ENCODE measurements at places on chromosomes 5 and 9.

GRCh38 chr9:35684921-35685320, 4.8 kb downstream of the TPM2 start:
- DNase-seq, result no peak

GRCh38 chr9:132465131-132465635, 55.2 kb downstream of the CFAP77 start:
- no peak for DNase-seq

GRCh38 chr9:107647611-107648010, 158.0 kb upstream of the KLF4 start:
- no peak for DNase-seq

DNA sequence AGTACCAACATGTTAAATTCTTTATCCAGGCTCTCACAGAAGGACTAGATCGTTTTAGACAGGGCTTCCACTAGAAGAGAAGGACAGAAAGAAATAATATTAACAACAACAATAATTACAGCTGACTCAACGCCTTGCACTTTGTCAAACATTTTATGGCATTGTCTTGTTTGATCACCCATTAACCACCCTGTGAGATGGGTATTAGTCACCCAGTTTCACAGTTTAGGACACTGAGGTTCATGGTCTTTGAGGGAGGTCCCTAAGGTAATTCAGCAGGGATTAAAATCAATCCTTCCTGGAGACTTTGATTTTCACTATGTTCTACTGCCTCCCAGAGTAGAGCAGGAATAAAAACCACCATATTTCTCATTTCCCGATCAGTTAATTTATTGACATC, 51.4 kb upstream of the BNC2 start:
- no peak for DNase-seq

DNA sequence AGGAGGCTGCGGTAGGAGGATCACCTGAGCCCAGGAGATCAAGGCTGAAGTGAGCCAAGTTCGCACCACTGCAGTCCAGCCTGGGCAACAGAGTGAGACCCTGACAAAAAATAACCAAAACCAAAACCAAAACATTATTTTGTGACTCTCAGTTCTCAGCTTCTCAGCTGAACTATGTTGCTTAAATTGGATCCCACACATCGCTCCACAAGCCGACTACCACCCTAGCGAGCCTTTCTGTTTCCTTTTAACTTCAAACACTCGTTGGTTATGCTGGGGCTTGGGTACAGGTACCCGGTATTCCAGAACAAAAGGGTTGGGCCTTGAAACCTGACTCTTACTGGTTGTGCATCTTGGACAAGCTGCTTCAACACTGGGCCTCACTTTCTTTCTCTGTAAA, 3.8 kb upstream of the PTGS1 start:
- DNase-seq, result no peak

GRCh38 chr9:132645306-132645705, 24.5 kb downstream of the DDX31 start:
- no peak for DNase-seq

GRCh38 chr9:98380065-98380681, 124.7 kb upstream of the TBC1D2 start:
- DNase-seq, result no peak

- no peak for DNase-seq
Measured at GRCh38 chr5:90585337-90585986, 26.9 kb downstream of the ADGRV1 start.

- DNase-seq, result no peak
Measured at GRCh38 chr5:158126442-158127405, 267.8 kb upstream of the CLINT1 start.

- no peak for DNase-seq
Measured at GRCh38 chr5:84779186-84779585, 394.5 kb upstream of the EDIL3 start.

GRCh38 chr5:160242145-160242544, 12.8 kb downstream of the FABP6 start:
- DNase-seq, result no peak

DNA sequence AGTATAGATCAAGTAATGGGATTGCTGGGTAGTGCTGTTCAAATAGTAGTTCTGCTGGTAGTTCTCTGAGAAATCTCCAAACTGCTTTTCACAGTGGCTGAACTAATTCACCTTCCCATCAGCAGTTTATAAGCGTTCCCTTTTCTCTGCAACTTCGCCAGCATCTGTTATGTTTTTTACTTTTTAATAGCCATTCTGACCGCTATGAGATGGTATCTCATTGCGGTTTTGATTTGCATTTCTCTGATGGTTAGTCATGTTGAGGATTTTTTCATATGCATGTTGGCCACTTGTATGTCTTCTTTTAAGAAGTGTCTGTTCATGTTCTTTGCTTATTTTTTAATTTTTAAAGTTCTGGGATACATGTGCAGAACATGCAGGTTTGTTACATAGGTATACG, 279.2 kb upstream of the NREP start:
- DNase-seq, result no peak

- no peak for DNase-seq
Measured at GRCh38 chr5:107567901-107568671, 102.7 kb downstream of the EFNA5 start.

DNA sequence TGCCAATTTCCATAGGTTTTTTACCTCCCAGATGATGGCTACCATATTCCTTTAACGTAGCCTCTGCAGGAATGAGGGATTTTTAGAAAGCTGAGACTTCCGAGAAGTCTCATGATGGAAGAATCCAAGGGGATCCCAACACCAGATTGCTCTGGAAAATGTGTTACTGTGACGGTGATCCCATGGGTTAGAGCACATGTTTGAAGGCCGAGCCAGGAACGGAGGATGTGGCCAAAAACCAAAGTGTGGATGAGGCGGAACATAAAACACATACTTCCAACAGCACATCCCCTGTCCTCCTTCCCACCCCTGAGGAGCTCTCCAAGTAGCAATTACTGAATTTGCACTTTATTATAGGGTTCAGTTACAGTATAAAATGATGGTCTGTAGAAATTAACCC, 82.6 kb downstream of the GPR21 start:
- DNase-seq, result no peak

GRCh38 chr9:113612828-113613227, 149.3 kb downstream of the RGS3 start:
- DNase-seq, result no peak

DNA sequence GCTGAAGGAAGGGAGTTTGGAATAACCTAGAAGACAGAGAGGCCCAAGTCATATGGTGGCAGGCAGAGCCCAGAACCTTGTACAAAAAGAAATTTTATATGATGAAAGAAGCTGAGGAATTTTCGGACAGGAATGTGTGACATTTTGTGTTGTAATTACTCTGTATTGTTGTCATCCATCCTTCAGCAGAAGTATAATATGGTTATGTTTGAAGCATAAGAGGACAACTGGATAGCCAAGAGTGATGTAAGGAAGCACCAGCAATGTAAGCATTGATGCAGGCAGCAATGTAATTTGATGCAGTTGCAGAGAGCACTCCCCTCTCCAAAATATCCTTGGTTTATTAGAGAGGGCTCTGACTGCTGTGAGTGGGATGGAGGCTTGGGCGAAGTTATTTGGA, 19.1 kb upstream of the SNX2 start:
- no peak for DNase-seq

GRCh38 chr9:12640866-12641636, 52.1 kb upstream of the TYRP1 start:
- no peak for DNase-seq

- DNase-seq, result no peak
Measured at GRCh38 chr5:9861666-9862256, 231.6 kb upstream of the TAS2R1 start.

DNA sequence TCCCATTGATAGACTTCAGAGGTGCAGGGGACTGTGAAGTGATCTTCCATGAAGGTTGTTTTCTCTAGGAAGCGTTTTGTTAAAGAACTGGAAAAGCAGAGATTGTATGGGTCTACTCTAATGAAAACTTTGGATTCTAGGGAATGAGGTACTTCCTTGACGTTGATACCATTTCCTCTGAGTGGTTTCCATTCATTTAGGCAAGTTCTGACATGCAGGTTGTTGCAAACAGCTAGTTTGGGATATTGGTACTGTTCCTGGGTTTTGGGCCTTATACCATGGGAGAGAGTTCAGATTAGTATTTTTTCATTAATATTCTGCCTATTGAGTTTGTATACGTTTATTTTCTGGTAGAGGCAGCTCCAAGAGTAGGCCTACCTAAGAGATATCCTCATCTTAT, 25.7 kb downstream of the SMARCA2 start:
- no peak for DNase-seq

DNA sequence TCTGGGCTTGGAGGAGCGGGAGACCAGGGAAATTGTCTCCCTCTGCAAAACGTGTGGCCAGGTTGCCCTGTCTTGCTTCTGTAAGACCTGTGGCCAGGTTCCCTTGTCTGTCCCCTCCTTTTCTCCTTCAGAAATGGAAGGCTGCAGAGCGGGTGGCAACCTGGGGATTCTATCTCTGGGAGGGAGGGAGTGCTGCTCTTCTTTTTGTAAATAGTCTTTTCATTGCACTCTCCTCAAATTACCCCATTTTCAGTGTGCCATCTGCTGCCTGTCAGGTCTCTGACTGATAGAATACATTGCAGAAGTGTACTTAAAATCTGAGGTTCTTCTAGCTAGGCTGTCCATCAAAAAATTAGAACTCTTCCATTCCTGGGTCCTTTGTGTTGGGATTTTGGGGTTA, 126.0 kb downstream of the GABRB2 start:
- DNase-seq, result no peak

DNA sequence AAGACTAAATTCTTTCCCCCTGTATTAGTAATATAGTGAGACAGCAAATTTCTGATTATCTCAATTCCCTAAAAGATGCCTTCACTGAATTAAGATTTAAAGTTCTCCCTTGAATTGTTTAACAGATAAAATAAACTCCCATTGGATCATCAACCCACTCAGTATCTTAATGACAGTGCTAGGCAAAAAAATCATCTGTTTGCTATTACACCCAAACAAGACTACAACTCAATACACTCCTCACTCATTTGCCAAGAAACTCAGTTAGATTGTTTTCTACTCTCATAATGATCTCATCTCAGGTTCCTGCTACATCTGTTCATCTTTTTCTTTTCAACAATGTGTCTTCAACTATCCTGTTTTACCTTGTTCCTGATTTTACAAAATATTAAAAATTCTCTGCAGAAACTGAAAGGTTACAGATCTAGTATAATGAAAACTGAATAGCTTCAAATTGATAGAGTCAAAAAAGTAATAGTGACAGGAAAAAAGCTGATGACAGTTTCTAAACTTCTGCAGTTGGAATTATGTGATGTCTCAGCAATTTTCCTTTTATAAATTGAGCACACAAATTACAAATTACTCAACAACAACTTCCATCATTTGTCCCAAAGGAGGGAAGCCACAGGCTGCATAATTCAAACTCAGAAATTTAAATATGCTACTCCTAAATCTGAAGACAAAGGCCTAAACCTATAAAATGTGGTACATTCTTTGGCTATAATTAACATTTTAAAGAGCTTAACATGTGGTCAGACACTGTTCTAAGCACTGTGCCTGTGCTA, 39.4 kb downstream of the HOMER1 start:
- no peak for DNase-seq

DNA sequence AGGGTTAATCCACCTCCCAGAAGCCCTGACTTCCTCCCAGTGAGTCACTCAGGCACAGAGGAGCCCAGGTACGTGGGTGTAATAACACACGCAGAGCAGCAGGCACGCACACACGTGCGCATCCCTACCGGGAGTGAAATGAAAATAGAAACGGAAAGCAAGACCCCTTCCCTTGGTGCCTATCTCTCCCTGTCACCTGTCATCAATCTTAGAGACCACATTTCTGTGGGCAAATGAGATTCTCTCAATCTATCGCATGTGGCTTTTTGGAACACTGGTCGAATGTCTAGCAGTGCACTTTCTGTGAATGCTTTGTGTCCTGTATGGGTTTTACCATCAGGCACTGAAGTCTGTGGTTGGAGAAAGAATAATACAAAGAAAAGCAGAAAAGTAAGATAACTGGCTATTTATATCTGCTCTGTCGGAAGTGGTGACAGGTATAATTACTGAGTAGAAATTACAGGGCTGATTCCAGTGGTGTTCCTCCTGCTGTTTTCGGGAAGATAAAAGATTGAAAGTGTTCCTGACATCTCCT, 137.7 kb upstream of the GRIA1 start:
- DNase-seq, result no peak

GRCh38 chr5:7759951-7760580, 90.9 kb downstream of the CFAP90 start:
- DNase-seq, result no peak

- DNase-seq, result no peak
Measured at GRCh38 chr9:129140397-129141065, 29.3 kb downstream of the PTPA start.

DNA sequence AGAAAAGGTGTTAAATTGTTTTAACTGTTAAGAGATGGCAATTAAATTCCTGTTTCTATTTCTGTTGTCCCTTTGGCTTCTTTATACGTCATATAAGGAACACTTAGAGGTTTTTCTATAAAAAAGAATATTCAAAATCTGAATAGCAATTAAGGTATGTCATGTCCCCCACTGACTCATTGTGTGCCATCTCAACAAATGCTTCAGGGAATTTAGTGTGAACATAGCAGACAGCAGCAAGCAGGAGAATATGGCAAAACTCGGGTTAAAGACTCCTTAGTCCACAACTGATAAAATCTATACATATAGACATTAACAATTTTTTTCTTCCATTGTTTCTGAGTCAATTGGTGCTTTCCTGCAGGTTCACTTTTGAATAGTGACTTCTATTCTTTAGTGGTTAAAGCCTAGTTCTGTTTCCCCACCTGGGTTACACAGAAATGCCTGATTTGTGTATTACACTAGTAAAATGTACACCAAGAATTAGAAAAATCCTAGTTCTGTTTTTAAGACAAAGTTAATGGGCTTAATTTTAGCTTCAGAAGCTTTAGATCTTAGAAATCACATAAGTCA, 17.9 kb upstream of the RPS23 start:
- no peak for DNase-seq

GRCh38 chr9:11023201-11023600, 410.4 kb upstream of the PTPRD start:
- no peak for DNase-seq

Measured in NK-92 treated with Interleukin-12 subunit alpha and Interleukin-12 subunit beta, amount 100 ng/mL, for 24 hours (cell line).